ENCODE measurements at places on chromosomes 7 and 10.

DNA sequence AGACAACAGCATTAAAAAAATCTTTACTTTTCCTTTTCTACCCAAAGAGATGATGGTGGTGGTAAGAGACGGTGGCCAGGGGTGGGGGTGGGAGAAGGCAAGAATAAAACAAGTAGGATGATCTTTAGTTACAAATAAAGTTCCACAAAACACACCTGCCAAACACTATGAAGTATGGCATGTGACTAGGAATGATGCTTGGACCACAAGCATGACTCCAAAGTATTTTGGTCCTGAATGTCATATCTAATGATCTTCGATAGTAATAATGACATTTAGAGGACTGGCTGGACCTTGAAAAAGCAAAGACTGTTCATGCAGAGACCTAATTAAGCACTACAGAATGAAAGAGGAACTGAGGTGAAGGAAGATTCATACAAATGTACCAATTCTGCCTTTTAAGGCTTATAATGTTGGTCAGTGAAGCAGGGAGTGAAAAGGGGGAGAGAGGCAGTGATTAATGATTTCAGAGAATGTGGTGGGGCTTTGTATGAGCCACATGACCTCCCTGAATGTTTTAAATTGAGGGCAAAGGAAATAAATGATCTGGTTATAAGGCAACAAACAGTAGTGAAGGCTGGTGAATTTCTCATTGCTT lies 29.6 kb upstream of the DKK1 start:
- no peak for DNase-seq

DNA sequence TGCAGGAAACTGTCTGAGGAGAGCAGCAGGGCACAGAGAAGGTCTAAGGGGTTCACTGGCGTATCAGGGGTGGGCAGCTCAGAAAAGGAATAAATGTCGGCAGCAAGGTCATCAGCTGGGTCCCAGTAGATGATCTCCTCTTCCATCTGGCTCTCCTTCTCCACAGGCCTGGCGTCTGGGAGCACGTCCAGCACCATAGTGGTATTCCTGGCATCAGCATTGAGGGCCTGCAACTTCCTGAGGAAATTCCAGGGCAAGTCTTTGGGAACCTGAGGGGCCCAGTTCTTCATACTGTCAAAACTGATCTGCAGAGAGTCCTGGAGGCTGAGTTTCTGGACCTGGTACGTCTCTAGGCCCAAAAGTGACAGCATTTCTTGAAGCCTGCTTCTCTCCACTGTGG lies 9.6 kb upstream of the MRPS24 start:
- DNase-seq = no peak

GRCh38 chr7:37083311-37084096 lies 359.2 kb upstream of the AOAH start:
- no peak for DNase-seq

- DNase-seq = no peak
These were observed 78.0 kb downstream of the PRR15 start for GRCh38 chr7:29641651-29642050.

DNA sequence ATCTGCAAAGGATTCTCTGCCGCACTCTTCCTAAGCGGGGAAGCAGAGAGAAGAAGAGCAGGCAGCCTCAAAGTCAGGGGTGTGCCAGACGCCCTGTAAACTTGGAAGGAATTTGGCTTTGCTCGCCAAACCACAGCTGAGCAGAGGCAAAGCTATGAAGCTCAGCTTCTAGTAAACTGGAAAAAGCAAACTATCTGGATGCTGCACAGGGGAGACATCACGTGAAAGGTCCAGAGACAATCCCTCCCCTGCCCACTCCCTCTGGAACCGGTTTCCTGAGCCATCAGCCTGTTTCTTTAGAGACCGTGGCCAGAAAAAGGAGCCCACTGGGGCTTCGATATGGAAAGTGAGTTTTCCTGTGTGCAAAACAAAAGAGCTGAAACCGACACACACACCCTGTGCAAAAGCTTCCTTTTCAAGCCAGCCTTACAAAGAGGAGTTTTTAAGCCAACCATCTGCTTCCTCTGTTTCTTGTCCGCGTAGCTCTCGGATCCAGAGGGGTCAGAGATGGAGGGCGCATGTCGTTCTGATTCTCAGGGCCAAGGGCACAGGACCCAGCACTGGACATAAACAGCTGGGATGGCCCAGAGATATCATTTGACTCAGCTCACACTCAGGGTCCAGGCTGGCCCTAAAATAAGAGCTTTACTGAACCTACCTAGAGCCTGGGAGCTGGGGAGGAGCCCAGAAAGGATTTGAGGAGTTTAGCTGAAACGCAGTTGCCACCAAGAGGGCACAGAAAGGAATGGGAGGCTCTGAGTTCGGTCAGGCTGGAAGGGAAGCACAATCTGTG lies 58.2 kb upstream of the DNAAF5 start:
- no peak for DNase-seq

GRCh38 chr7:22814261-22815208 lies 8.1 kb downstream of the TOMM7 start:
- DNase-seq = no peak

GRCh38 chr7:70655694-70656093 lies 476.2 kb upstream of the GALNT17 start:
- no peak for DNase-seq

GRCh38 chr10:93806903-93807302 lies 49.2 kb downstream of the LGI1 start:
- no peak for DNase-seq

- DNase-seq = no peak
These were observed 57.1 kb downstream of the CHRM2 start for GRCh38 chr7:136925556-136925955.

GRCh38 chr10:101993651-101994200 lies 62.2 kb downstream of the ARMH3 start:
- DNase-seq = no peak

DNA sequence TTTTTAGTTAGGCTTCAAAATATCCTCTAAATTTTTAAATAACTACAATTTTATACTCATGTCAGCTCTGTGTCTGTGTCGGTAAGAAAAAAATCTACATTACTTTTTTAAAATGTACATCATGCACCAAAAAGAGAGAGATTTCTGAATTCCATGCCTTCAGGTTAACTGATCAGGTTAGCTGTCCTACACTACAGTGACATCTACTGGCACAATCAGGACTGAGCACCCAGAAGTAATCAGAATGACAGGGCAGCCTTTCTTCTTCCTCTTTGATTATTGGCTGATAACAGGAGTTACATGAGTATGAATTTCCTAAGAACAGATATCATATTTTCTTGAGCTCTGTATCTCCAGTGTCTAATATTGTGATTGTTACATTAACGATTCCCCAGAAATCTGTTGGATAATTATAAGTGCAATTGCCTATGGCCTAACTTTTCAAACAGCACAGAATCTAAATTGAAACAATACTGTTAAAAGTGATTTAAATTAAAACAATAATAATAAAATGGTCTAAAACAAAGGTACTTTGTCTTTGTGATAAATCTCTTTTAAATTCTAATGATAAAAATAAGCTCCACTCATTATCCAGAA lies 41.8 kb upstream of the HYCC1 start:
- peak; percentile 36 for DNase-seq

GRCh38 chr10:28783087-28783486 lies 105.8 kb downstream of the BAMBI start:
- no peak for DNase-seq

GRCh38 chr10:19663344-19663743 lies 152.9 kb upstream of the PLXDC2 start:
- DNase-seq = no peak

- peak; percentile 4 for DNase-seq
These were observed at the start of gene GNG11 for GRCh38 chr7:93921607-93922566. Gene GNG11, plus strand, starts transcription at chr7:93921735. Its CDS starts 403 bp downstream, at chr7:93922138.

GRCh38 chr10:3592424-3592823 lies 192.6 kb downstream of the KLF6 start:
- no peak for DNase-seq

GRCh38 chr10:94232711-94233383 lies 129.9 kb downstream of the NOC3L start:
- no peak for DNase-seq

- no peak for DNase-seq
These were observed 33.4 kb downstream of the PRKAR2B start for GRCh38 chr7:107077699-107078516.

DNA sequence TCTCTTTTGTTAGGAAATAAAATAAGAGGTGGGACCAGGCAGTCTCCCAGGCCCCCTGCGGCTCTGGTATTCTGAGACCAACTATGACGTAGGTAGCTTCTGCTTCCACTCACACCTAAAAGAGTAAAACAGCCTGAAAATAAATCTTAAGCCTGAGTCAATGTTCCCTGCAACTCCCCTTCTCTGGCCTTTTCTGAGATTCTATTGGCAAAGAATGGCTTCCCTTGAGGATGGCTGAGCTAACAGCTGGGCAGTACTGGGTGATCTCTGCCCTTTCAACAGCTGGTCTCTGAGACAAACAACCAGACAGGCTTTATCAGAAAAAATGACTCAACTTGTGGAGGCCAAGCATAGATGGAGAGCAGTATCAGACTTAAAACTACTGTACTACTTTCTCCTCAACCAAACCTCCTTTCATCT lies 58.7 kb downstream of the CREB3L2 start:
- DNase-seq = no peak

DNA sequence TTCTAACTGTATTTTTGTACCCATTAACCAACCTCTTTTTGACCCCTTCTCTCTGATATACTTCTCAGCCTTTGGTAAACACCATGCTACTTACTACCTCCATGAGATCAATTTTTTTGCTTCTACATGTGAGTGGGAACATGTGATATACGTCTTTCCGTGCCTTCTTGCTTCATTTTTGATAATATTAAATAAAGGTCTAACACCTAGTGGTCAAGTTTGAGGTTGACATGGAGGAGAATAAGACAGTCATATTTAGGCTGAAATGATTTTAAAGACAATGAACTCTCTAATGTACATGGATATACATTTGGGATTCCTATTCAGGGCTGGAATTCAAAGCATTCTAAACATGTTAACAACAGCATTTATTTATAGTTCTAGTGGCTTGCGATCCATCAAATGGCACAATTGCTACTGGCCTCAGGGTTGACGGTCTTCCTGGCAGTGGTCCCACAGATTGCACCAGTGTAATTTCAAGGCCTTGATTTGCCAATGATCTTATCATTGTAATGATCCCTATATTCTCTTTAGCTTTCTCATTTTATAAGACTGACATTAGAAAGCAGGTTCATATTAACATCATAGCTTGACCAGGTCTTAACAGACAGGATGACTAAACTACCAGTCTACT lies 315.9 kb upstream of the ETV1 start:
- no peak for DNase-seq

GRCh38 chr10:7192831-7193361 lies 217.9 kb downstream of the SFMBT2 start:
- DNase-seq = peak; percentile 26

All from stimulated activated CD4-positive, alpha-beta T cell treated with anti-CD3 and anti-CD28 coated beads, TNF-alpha, amount 100 ng/mL, for 48 hours (primary cell).